ENCODE measurements at places on chromosomes 2 and 18.

DNA sequence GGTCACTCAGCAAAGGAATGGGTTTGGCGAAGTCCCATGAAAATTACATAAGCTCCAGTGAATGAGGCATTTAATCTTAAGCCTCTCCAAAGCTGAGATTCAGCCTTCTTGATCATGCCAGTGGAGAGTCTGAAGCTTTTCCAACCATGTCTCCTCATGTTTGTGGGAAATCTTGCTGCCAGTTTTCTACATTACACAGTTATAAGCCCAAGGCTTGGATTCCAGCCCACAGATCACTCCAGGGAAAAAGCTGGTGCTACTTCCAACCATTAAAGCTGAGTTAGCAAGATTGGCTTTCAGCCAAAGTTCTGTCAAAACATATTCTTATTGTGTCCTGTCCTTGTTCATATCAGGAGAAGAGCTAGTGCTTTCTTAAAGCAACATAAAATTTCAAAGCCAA is 293.8 kb downstream of the LRRTM4 start:
- DNase-seq: no peak

DNA sequence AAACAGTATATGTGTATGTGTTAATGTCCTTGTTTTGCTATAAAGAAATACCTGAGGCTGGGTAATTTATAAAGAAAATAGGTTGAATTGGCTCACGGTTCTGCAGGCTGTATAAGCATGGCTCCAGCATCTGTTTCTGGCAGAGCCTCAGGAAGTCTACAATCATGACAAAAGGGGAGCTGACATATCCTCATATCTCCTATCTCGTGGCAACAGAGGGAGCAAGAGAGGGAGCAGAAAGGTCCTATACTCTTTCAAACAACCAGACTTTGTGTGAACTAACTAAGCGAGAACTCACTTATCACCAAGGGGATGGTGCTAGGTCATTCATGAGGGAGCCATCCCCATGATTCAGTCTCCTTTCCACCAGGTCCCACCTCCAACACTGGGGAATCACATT is 13.0 kb downstream of the CALCRL start:
- DNase-seq: no peak

GRCh38 chr2:69725706-69726360 is 16.1 kb upstream of the ANXA4 start:
- no peak for DNase-seq

GRCh38 chr2:11379558-11379957 is 35.1 kb upstream of the ROCK2 start:
- DNase-seq: no peak

DNA sequence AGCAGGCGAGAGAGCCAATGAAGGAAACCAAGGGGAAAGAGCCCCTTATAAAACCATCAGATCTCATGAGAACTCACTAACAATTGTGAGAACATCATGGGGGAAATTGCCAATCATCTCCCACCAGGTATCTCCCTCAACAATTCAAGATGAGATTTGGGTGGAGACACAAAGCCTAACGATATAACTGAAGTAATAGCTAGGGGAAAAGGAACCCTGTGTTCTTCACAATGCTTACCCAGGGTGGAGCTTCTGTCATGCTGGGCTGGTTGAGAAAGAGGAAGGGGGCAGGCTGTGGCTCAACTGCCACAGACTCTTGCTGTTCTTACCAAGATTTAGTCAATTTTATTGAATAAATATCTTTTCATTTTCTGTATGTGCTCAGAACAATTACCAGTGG is 392.1 kb upstream of the HS6ST1 start:
- no peak for DNase-seq

DNA sequence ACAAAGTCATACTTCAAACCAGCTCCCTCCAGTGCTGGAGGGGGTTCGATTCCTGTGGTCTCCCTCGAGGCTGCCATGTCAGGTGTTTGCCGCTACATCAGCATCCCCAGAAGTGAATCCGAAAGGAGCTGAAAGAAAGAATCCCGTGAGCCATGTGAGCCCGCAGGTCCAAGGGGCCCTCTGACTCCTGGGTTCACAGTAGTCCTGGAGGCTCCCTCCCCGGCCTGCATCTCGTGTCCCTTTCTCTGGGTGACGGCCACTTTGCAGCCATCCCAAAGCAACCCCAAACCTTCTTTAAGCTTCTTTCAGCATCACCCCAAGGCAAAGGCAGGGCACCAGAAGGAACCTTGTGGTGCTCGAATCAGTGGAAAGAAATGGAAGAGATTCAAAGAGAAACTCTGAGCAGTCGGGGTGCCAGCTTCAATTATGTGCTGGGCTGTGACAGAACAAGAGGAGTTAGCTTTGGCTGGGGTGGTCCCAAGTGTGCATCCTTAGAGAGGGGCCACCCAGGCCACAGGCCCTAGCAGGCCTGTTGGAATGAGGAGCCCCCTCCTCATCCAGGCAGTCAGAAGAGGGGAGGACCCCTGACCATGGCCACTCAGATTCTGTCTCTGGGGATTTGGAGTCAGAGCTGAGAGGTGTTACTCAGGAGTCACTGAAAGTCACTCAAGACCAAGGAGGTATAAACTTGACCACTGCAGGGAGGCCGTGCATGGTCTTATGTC is 59.7 kb downstream of the CIB4 start:
- DNase-seq: no peak

DNA sequence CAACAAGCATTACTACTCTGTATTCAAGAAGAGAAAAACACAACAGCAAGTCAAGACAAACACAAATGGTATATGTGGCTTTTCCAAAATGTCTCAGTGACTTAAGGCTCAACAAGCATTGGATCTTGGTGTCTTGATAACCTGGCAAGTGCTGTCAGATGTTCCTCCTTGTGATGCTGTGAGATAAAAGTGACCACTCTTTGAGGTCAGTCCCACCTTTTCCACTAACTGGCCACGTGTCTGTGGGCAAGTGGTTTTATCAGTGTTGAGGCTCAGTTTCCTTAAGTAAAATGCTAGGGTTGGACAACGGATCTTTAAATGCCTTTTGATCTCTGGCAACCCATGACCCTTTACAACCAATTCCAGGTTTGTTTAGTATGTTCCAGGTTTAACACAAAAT is 98.7 kb downstream of the BCL2 start:
- no peak for DNase-seq

DNA sequence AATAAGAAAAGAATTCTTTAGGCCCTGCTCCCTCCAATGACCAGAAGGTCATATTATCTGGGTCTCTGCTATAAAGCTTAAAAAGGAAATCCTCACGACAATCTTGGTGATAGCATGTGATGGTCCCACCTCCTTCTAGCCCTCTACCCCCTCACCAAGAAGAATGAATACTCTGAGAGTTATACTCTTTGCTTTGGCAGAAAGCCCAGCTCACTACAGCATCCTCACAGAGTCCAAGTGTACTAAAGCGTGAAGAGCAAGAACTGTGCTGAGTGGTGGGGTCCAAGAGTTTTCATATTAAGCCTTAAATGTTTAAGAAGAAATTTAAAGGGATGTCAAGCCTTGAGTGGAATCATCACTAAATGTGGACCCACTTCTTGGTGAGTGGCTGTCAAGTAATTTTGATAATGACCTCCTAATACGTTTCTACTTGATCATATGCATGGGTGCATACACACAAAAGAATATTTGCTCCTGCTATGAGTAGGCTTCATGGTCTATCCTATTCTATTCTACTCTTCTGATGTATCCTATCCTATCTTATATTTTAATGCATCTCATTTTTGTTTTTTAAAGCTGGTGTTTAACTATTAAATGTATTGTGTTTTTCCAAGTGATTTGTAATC is 16.5 kb upstream of the SERPINB7 start:
- no peak for DNase-seq

DNA sequence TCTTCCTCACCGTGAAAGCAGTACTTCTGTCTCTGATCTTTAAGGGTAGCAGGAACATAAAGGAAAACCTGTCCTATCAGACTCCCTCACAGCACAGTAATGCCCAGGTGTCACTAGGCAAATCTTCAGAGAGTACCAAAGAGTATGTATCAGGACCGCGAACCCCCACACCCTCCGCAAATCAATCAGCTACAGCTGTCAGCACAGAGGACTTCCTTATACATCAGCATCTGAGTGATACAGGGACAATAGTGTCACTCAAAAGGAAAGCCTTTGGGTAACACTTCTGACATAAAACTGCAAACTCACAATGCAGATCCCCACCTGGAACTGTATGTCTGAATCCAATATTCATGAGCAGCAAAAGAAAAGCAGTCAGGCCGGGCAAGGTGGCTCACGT is 2.6 kb downstream of the AFG3L2 start:
- DNase-seq: no peak

- DNase-seq: no peak
These were observed 122.9 kb downstream of the ZNF521 start for GRCh38 chr18:25229081-25229480.

GRCh38 chr2:126932966-126933710 is 34.4 kb downstream of the TEX51 start:
- no peak for DNase-seq

DNA sequence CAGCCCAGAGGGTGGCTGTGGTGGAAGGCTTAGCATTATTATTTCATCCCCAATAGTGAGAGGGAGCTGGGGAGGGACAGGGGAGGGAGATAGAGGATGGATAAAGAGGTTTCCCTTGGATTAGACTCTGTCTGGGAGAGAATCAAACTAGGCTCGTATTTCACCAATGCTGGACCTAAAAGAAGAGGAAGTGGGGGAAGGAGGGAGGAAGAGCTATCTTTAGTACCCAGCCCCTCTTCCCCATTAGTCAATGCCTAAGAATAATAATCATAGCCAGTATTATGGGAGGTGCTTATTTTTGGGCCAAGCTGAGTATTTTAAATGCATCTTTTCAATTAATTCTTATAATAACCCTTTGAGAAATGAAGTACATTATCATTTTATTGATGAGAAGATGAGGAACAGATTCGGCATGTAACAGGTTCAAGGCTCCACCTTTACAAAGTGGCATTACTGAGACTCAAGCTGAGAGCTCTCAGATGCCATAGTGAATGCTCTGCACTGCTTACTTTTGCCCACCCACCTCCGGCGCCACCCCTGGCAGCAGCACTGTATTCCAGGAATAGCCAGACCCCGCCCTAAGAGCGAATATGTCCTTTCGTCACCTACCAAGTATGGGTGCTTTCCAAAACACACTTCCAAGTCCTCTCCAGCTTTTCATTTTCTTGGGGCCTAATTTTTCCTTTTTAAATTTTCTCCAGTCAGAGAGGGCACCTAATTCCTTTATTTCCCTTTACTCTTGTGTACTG is 21.0 kb downstream of the PAX8 start:
- no peak for DNase-seq

DNA sequence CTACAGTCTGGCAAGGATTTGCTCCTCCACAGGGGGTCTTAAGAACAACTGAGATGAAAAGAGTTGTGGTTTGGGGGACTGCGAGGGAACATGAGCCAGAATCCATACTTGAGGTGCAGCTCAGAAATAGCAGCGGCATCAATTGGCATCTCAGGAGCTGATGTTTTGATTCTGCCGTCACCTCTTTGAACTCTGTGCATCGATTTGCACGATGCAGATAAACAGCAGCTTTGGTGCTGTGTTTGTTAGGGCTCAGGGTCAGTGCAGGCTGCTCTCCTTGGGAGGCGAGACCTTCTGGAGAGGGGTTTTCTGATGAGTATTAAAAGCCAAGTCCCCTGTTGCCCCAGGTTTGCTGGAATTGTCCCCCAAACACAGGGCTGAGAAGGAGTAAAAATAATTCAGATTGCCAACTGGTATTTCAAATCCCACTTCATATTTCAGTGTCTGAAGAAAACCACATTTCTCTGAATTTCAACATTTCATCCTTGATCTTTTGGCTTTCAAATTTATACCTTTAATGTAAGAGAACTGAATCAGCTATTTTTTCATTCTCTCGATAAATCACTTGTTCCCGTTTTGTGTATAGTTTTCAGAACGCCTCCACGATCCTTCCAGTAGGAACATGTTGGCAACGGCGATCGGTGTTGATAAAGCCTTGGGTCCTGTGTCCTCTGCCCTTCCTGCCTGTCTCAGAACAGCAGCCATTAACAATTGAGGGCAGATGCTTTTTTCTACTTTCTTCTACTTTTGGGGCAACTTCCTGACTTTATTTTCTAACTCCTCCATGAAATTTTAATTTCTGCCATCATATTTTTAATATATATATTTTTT is 65.0 kb downstream of the RAB31 start:
- DNase-seq: no peak

DNA sequence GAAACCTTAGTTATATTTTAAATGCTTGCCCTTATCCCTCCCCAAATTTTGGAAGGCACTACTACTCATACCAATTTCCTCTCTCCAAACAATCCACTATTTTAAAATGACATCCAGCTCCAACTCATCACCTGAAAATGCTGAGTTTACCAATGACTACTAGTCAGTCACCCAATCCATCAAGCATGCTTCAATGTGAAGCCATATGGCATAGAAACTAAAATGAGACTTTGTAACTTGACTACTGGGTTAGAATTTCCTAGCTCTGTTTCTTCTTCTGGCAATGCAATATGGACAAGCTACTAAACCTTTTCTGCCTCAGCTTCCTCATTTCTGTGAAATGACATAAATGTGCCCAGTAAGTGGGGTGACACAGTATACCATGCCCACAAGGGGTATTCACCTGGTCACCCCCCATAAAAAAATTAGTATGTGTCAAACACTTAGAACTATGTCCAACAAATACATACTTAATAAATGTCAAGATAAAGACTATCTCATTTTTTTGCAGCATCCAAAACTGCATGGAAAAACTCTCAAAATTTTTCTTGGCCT is 10.0 kb upstream of the STPG4 start:
- no peak for DNase-seq

DNA sequence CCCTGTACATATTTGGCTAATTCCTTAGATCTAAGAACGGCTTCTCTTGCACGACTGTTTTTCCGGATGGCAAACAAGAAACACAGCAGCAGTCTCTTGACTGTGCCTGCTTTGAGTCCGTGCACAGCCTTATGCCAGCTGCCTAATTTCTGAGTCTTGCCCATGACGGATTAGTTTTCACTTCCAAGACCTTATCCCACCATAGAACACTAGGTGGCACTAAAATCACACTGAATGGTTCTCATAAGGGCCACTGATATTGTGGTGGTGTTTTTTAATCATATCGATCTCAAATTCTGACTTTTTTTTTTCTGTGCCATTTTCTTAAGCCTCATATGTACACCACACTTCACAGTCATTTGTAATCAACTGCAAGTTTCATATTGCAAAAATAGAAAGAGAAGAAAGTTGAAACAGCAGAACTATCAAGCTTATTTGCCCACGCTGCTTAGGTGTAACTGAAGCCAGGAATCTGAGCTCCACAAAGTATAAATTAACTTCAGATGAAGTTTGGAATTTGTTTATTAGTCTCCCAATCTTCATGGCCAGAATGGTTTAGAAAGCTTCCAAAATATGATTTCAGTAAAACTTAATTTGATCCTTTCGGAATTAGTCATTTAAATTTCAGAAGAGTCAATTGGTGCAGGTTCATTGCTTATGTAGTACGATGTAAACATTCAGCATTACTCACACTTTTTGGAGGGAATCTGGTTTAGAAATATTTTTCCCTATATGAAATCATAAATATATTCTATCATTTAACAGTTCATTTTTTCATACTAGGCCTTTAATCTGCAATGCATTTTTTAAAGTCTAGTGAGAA is 45.5 kb upstream of the SCN7A start:
- DNase-seq: no peak

All from left colon (tissue), 2 donors.